D341Med (cell line): ENCODE measurements at places on chromosomes 13 and 19.

- DNase-seq: no peak
Observed at GRCh38 chr13:24254146-24254841, 55.1 kb upstream of the C1QTNF9 start.

GRCh38 chr13:21590231-21590630 lies 13.7 kb downstream of the MICU2 start:
- DNase-seq: no peak

DNA sequence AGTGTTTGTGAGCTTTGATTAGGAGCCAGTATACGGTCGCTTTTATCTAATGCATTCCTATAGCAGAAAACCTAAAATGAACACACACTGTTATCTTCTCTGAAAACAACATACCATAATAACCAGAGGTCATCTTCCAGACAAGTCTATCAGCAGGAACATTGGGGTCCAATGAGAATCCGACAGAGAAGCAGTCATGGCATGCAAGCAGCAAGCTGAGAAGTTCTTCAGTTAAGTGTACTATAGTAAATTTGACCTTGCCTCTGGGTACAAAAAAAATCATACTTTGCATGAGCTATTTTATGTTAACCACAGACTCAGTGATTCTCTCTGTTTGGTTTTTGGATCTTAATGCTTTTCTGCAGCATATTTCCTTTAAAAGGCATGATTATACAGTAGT lies 1505.1 kb downstream of the PCDH9 start:
- no peak for DNase-seq

DNA sequence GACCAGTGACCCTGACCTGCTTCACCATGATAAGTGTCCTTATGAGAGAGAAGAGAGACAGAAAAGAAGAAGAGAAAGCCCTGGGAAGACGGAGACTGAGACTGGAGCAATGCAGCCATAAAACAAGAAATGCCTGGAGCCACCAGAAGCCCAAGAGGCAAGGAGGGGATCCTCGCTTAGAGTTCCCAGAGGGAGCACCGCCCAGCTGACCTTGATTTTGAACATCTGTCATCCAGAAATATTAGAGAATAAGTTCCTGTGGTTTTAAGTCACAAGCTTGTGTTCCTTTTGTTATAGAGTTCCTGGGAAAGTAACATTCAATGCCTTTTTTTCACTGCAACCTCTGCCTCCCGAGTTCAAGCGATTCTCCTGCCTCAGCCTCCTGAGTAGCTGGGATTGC lies 20.2 kb downstream of the CERS1 start:
- DNase-seq: no peak

GRCh38 chr13:46136688-46137087 lies 31.9 kb upstream of the CPB2 start:
- no peak for DNase-seq

- DNase-seq: no peak
Observed at GRCh38 chr19:46502891-46503290, 7.2 kb upstream of the PNMA8B start.

GRCh38 chr13:48411841-48412531 lies 927 bp downstream of the LPAR6 start:
- no peak for DNase-seq
